Left colon (tissue), 2 donors: ENCODE measurements at places on chromosomes 5 and 9.

GRCh38 chr9:35909687-35910612 is 660 bp downstream of the SPAAR start:
- DNase-seq: no peak

DNA sequence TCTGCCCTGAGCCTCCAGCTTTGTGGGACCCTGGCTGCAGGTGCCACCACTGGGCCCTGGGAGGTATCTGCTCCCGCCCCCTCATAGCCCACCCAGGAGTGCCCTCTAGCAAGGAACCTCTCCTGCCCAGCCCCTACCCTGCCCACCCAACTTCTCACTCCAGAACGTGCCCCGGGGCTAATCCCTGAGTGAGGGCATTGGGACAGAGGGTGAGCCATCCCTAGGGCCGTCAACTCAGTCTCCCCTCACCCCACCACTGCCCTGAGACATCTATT is 2.7 kb upstream of the RASGEF1C start:
- DNase-seq: no peak

DNA sequence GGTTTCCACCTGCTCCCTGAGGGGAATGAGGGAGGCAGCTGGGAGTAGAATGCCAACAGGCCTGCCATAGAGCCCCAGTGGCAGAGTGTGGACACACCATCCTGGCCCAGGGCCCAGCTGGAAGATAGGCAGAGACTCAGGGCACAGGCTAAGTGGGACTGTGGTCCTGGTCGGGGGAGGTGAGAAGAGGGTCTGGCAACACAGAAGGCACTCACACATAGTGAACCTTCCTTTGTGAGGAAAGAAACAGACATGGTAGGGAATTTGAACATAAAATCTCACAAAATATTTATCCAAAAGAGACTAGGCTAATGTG is 41.2 kb downstream of the WDR36 start:
- no peak for DNase-seq

- peak; percentile 37 for DNase-seq
These were observed 12.8 kb downstream of the BTNL9 start for GRCh38 chr5:181052672-181053487.

DNA sequence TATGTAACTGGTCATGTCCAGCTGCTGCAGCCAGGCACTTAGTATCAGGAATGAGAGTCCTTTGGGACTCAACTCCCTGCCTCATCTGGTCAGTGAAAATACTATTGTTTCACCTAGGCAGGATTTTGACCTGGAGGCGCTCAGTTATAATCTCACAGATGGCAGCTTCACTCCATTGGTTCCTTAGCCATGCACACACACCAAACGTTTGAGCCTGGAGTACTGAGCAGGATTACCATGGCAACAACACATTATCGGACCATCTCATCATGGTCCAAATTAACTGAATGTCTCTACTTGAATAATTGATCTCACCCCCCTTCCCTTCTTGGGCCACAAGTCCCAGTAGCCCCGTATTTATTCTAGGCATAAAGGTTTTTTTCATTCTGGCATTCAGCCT is 15.0 kb upstream of the SREK1 start:
- DNase-seq: no peak

GRCh38 chr9:92206488-92206887 is 87.0 kb downstream of the IARS1 start:
- no peak for DNase-seq

- DNase-seq: peak; percentile 51
These were observed 469 bp downstream of the AGTPBP1 start for GRCh38 chr9:85741095-85741874.

- no peak for DNase-seq
These were observed 270.6 kb downstream of the FAM170A start for GRCh38 chr5:119899981-119900380.
